ENCODE measurements at places on chromosomes 16 and 17.
A peak's percentile ranks its signal among the peaks of the same experiment; 100 is the strongest.

- DNase-seq: no peak
Measured at GRCh38 chr17:12256380-12256995, 235.8 kb downstream of the MAP2K4 start.

DNA sequence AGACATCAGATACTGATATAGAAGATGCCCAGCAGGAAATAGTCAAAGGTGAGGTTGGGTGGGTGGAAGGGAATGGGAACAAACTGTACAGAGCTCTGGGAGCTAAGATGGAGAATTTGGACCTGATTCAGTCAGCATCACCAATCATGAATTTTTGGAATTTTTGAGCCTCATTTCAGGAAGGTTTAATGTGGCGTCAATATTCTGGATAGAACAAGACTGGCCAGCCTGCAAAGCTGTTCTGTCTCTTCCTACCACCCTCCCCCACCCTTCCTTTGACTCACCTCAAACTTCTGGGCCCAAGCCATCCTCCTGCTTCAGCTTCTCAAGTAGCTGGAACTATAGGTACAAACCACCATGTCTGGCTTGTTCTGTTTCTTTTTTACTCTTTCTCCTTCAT lies 32.6 kb downstream of the CTCF start:
- DNase-seq: no peak

- no peak for DNase-seq
Measured at GRCh38 chr17:79799538-79800324, 2.9 kb upstream of the CBX8 start.

DNA sequence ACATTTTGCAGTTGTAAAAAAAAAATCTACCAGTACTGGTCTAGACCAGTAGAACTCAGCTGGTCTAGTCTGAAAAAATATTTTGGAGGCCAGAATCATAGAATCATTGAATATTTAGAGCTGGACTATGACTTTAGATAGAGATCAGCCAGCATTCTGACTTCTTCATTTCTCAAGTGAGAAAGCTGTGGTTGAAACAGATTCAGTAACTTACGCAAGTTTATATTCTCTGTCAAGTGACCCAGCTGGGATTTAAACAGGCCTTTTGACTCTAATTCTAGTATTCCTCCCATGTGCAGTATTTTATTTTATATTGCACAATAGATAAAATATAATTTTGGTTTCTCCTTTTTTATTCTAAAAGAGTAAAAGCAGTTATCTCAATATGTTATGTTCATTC lies 4.9 kb downstream of the TNRC6A start:
- DNase-seq: no peak

DNA sequence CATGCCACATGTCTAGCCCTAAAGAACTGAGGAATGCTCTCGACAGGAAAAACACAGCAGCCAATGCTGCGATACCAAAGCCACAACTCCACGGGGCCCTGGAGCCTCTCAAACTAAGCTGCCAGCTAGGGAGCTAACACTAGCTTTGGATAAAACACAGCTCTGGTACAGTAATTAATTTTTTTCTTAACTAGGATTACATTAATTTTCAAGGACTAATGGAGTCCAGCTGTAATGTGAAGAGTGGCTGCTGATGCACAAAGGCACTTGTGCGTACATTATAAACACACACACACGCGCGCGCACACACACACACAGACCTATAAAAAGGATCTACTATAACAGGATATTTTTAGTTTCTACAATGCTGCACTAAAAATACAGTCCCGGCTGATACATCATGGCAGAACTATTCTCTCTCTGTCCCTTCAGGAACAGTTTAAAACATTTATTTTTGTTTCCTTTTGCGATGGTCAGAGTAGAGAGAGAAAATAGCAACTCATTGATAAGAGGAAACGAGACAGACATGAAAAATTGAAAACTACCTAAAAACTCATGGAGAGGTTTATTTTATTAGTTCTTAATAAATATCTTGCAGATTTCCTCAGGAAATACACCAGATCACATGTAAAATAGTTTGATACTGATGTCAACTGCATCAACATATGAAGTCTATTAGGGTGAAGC lies 88.5 kb downstream of the SMG6 start:
- DNase-seq: no peak

DNA sequence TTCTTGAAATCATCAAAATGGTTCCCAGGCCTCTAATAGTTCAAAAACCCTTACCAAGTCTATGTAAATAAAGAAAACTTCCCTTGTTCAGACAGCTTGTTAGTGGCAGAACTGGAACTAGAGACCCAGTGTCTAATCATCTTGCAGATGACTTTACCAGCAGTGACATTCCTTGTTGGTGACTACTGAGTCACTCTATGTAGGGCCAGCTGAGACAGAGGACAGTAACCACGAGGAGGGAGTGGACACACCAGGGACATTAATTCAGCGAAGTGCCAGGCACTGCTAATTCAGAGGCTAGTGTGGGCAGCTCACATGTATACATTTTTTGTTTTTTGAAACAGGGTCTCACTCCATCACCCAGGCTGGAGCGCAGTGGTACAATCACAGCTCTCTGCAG lies 6.1 kb upstream of the HEATR3 start:
- DNase-seq: no peak

GRCh38 chr17:83189044-83190003 lies 109.9 kb downstream of the METRNL start:
- no peak for DNase-seq

DNA sequence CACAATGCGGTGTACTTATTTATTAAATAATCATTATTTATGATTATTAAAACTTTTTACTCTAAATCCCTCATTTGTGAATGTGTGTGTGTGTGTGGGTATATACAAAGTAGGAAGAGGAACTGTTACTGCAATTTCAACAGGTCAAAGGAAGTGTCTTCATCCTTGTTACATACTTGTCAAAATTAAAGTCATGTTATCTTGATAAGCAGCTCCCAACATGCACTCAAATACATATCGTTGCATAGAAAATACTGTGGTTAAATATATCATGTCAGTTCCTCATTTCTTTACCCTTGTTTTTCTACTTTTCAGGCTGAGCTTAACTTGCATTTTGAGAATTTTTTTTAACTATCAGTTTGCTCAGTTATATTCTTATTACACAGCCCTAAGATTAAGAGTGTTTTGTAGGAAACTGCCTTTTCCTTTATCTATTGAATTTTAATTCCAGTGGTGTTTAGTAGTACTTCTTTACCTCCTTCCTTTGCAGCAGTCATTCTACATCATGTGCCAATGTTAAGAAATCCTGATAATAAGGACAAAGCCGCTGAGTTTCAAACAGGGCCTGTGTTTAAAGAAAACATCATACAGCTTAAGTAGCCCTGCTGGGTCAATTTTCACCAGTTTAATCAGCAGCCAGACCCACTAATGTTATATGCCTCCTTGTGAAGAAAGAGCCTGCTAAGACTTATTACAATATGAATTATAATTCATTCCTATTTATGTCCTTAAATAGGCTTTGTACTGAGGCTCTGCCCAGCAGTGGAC lies 7.2 kb downstream of the EFCAB5 start:
- no peak for DNase-seq

- no peak for DNase-seq
Measured at GRCh38 chr16:5693426-5693825, 595.8 kb upstream of the EEF2KMT start.

GRCh38 chr17:73290399-73291259 lies 21.2 kb downstream of the CDC42EP4 start:
- DNase-seq: no peak

GRCh38 chr17:17356931-17357270 lies 53.7 kb downstream of the NT5M start:
- DNase-seq: no peak

DNA sequence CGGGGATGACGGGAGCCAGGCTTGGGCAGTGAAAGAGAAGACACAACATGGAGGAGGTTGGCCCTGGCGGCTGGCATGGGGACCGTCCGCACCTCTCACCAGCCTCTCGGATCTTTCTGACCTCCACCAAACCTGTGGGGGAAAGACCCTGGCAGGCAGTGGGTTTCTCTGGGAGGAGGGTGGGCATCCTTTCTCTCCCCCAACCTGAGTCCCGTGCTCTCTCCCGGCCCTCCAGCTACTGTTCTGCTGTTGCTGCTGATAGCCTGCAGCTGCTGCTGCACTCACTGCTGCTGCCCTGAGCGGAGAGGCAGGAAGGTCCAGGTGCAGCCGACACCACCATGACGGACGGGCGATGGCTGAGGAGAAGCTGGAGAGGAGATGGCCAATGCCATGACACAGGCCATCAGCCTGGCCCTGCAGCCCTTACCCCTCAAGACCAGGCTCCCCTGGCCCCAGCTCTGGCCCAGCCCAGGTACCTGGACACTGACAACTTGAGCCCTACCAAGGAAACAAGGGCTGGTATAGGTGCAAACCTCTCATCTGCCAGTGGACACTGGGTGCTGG lies 7.4 kb downstream of the SMIM5 start:
- DNase-seq: no peak

GRCh38 chr17:63450551-63450950 lies 4.4 kb upstream of the CYB561 start:
- DNase-seq: no peak

GRCh38 chr16:71536752-71537499 lies 10.7 kb downstream of the CHST4 start:
- DNase-seq: no peak

- peak; percentile 14 for DNase-seq
Measured at GRCh38 chr17:9371019-9371418, 204.6 kb downstream of the STX8 start.

DNA sequence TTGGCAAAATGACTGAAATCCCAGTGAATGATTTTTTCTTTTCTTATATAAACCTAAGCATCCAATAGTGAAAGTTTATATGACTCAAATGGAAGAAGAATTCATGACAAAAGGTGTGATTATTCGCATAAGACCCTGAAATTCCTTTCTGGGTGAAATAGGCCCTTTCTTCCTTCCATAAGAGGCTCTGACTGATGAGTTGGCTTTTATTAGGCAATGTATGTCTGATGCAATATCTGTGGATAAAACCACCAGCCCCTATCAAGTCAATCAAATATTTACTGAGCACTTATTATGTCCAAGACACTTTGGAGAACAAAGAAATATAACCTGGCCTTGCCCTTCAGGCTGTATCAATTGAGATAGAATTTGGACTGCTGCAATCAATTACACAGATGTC lies 316.6 kb downstream of the CDH13 start:
- DNase-seq: no peak

GRCh38 chr17:4333041-4333440 lies 33.4 kb downstream of the UBE2G1 start:
- DNase-seq: no peak

GRCh38 chr17:39225959-39226683 lies 376 bp upstream of the STAC2 start:
- DNase-seq: peak; percentile 42

DNA sequence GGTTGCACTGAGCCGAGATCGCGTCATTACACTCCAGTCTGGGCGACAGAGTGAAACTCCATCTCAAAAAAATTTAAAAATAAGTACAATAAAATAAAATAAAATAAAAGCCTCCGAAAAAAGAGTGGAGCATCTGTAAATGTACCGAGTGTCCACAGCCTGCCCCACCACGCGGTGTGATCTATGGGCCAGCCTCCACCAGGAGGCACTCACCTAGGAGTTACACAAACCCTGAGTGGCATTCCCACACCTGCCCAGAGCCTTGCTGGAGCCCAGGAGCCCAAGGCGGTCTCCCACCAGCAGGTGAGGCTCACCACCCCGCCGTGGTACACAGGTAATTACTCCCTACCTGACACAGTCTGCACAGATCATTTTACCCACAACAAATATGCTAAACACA lies 183.2 kb downstream of the ZNF423 start:
- DNase-seq: no peak

DNA sequence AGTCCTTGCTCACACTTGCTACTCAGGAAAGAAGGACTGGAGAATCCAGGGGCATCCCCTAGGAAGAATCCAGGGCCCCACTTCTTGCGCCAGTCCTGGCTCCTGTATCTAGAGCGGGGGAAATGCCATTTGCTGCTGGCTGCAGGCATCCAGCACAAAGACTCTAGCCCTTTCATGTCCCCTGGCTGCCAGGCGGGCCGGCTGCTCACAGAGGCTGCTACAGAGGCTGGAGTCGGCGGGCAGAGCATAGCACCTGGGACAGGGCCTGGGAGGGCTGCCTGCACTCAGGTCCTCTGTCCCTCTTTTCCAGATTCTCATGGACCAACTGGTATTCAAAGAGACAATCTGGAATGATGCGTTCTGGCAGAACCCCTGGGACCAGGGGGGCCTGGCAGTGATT lies 13.8 kb downstream of the SMIM5 start:
- DNase-seq: no peak

GRCh38 chr17:8647956-8648355 lies 17.4 kb upstream of the MYH10 start:
- DNase-seq: no peak

Data from NCI-H774 (cell line).